Sigmoid colon (tissue), 7 donors: ENCODE measurements at places on chromosomes 5 and 9. TPM values are rescaled to one million over a fixed set of nuclear protein-coding genes. Genes with fewer than 3 reads are reported as not detected.

Gene FOXD1
- 0.36 TPM for total RNA-seq

Gene C8G
- total RNA-seq, result not detected

Gene VPS13A
- total RNA-seq, result 71.5 TPM

Gene EPB41L4A
- total RNA-seq, result 9.6 TPM

Gene CXCL14
- 9.1 TPM for total RNA-seq

Gene FAM219A
- total RNA-seq, result 9.4 TPM

- H3K27ac ChIP-seq, result no peak overlapping the region
- no peaks in the 10 kb centered on the region for H3K36me3 ChIP-seq
- DNase-seq, result no peak
- H3K4me1 ChIP-seq, result no peaks in the 10 kb centered on the region
- no peak overlapping the region for H3K4me3 ChIP-seq
These were observed 1.6 kb upstream of the GZMK start for GRCh38 chr5:55022450-55022849.

GRCh38 chr5:127906562-127907204, 176.9 kb upstream of the SLC12A2 start:
- H3K36me3 ChIP-seq, result no peaks in the 10 kb centered on the region
- H3K4me3 ChIP-seq, result no peak overlapping the region
- no peak overlapping the region for H3K27ac ChIP-seq
- no peaks in the 10 kb centered on the region for H3K27me3 ChIP-seq
- no peaks in the 10 kb centered on the region for H3K4me1 ChIP-seq

GRCh38 chr9:31606678-31607077, 777.8 kb upstream of the ACO1 start:
- no peak overlapping the region for H3K27ac ChIP-seq
- H3K27me3 ChIP-seq, result no peaks in the 10 kb centered on the region

- H3K27ac ChIP-seq, result peak overlapping the region; percentile 55
- no peaks in the 10 kb centered on the region for H3K27me3 ChIP-seq
- no peak for DNase-seq
- H3K36me3 ChIP-seq, result no peaks in the 10 kb centered on the region
- no peak overlapping the region for H3K4me3 ChIP-seq
These were observed 13.9 kb downstream of the GOLPH3 start for GRCh38 chr5:32160228-32160627.

DNA sequence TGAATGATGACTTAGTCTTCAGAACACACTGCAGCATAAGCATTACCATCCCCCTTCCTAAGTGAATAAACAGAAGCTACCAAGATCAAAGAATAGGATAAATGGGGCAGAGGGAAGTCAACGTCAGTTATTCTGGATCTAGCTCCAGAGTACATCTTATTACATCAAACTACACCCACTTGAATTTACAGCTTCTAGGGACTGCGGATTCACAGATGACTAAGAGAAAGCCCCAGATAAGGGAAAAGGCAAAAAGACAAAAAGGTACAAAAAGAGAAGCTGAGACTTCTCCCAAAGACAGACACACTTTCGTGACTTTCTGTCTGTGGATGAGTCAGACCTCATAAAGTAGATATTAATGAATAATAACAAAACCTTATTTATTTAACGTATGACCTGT, 457.9 kb upstream of the BRINP1 start:
- H3K4me1 ChIP-seq, result no peaks in the 10 kb centered on the region
- DNase-seq, result no peak
- H3K27ac ChIP-seq, result no peak overlapping the region

GRCh38 chr5:119284031-119284430, 71.8 kb upstream of the TNFAIP8 start:
- DNase-seq, result no peak
- no peak overlapping the region for H3K4me3 ChIP-seq
- H3K27ac ChIP-seq, result no peak overlapping the region

- no peak overlapping the region for H3K4me3 ChIP-seq
- H3K27me3 ChIP-seq, result no peaks in the 10 kb centered on the region
- H3K36me3 ChIP-seq, result no peaks in the 10 kb centered on the region
- H3K4me1 ChIP-seq, result no peaks in the 10 kb centered on the region
- no peak for DNase-seq
These were observed 175.4 kb downstream of the SLIT3 start for GRCh38 chr5:169125571-169125970.

- H3K27me3 ChIP-seq, result no peaks in the 10 kb centered on the region
- no peak overlapping the region for H3K27ac ChIP-seq
- no peak for DNase-seq
- H3K4me1 ChIP-seq, result no peaks in the 10 kb centered on the region
- no peaks in the 10 kb centered on the region for H3K36me3 ChIP-seq
These were observed 935.2 kb upstream of the DMAC1 start for GRCh38 chr9:8734760-8735159.

- no peaks in the 10 kb centered on the region for H3K27me3 ChIP-seq
- no peak overlapping the region for H3K4me3 ChIP-seq
- H3K36me3 ChIP-seq, result no peaks in the 10 kb centered on the region
- H3K27ac ChIP-seq, result no peak overlapping the region
These were observed 984.6 kb upstream of the SEMA6A start for GRCh38 chr5:117559005-117559844.

- H3K4me3 ChIP-seq, result no peak overlapping the region
- no peak for DNase-seq
- H3K4me1 ChIP-seq, result no peaks in the 10 kb centered on the region
- H3K36me3 ChIP-seq, result no peaks in the 10 kb centered on the region
These were observed 185.1 kb downstream of the ADAMTSL1 start for GRCh38 chr9:18658804-18659705.

DNA sequence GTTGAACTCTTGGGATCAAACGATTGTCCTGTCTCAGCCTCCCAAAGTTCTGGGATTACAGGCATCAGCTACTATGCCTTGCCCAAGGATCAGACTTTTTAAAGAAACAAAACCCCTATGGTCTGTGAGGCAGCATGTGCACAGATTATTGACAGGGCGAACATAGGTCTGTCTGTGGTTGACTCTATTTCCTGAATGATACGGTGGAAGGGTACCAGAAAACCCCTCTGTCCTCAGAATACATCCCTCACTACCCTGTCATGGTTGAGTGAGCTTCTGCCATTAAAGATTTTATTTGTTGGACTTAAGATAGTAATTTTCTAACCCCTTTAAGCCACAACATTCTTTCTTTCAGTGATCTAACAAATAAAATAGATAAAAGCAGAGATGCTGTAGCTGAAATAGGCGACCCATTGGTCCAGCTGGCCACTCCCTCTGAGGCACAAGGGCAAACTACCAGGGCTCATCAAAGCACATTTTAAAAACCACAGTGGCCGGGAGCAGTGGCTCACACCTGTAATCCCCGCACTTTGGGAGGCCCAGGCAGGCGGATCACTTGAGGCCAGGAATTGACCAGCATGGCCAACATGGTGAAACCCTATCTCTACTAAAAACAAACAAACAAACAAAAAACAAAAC, 84.9 kb upstream of the ANKRD55 start:
- no peaks in the 10 kb centered on the region for H3K27me3 ChIP-seq
- H3K36me3 ChIP-seq, result no peaks in the 10 kb centered on the region
- DNase-seq, result no peak
- H3K4me3 ChIP-seq, result no peak overlapping the region
- no peaks in the 10 kb centered on the region for H3K4me1 ChIP-seq

DNA sequence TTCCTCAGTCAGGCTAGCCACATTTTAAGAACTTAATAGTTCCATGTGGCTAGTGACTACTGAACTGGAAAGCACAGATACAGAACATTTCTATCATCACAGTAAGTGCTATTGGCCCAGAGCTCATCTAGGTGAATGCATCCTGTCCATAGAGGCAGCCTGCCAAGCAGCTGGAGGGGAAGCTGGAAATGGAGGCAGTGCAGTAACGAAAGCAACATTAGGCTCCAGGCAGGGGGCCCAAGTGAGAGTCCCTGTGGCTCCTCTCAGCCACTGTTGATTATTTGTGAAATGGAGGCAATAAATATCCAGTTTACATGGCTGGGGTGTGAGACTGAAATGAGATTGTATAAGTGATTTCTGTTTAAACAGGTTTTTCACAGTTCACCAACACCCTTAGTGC, 227.2 kb upstream of the KLF9 start:
- no peak for DNase-seq
- H3K27ac ChIP-seq, result no peak overlapping the region
- H3K4me3 ChIP-seq, result no peak overlapping the region
- no peaks in the 10 kb centered on the region for H3K36me3 ChIP-seq
- H3K4me1 ChIP-seq, result no peaks in the 10 kb centered on the region

GRCh38 chr5:155103146-155103545, 89.6 kb downstream of the KIF4B start:
- no peaks in the 10 kb centered on the region for H3K4me1 ChIP-seq
- no peaks in the 10 kb centered on the region for H3K27me3 ChIP-seq
- H3K4me3 ChIP-seq, result no peak overlapping the region
- H3K27ac ChIP-seq, result no peak overlapping the region

GRCh38 chr9:129414377-129414992, 206.4 kb downstream of the C9orf50 start:
- peak overlapping the region; percentile 49 for H3K4me3 ChIP-seq
- H3K27ac ChIP-seq, result peak overlapping the region; percentile 98
- no peaks in the 10 kb centered on the region for H3K36me3 ChIP-seq
- peak; percentile 82 for DNase-seq

DNA sequence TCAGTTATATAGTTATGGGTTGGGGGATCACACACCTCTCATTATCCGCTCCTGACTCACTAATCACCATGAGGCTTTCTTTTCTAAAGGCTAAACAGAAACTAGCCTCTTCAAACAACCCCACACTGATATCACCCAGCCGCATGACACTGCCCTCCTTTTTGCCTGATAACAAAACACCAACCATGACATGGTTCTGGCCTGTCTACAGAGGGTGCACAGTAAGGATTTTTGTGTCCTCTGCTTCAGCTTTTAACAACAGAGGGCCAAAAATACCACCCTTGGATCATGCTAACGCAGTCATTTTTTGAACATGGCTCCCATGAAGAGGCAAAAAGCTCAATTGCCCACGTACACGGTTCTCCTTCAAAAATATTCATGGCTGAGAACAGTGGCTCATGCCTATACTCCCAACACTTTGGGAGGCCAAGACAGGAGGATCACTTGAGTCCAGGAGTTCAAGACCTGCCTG, 4.0 kb downstream of the CMBL start:
- H3K4me1 ChIP-seq, result no peaks in the 10 kb centered on the region
- no peak overlapping the region for H3K27ac ChIP-seq
- DNase-seq, result no peak
- no peaks in the 10 kb centered on the region for H3K36me3 ChIP-seq

GRCh38 chr5:140186267-140186671, 11.3 kb downstream of the CYSTM1 start:
- no peaks in the 10 kb centered on the region for H3K27me3 ChIP-seq
- no peak overlapping the region for H3K27ac ChIP-seq
- H3K36me3 ChIP-seq, result no peaks in the 10 kb centered on the region
- no peak for DNase-seq
- H3K4me1 ChIP-seq, result peaks cover 23% of the 10 kb centered on the region
